ENCODE measurements at places on chromosomes 12 and 14. TPM values are rescaled to one million over a fixed set of nuclear protein-coding genes. Genes with fewer than 3 reads are reported as not detected.

- peak; percentile 78 for DNase-seq
Observed at GRCh38 chr12:47758834-47759690, at the start of gene RAPGEF3. Gene RAPGEF3, minus strand, starts transcription at chr12:47758880. Its CDS starts 324 bp downstream, at chr12:47758556.

GRCh38 chr12:9750276-9751203 lies 10.2 kb downstream of the CD69 start:
- peak; percentile 75 for DNase-seq

DNA sequence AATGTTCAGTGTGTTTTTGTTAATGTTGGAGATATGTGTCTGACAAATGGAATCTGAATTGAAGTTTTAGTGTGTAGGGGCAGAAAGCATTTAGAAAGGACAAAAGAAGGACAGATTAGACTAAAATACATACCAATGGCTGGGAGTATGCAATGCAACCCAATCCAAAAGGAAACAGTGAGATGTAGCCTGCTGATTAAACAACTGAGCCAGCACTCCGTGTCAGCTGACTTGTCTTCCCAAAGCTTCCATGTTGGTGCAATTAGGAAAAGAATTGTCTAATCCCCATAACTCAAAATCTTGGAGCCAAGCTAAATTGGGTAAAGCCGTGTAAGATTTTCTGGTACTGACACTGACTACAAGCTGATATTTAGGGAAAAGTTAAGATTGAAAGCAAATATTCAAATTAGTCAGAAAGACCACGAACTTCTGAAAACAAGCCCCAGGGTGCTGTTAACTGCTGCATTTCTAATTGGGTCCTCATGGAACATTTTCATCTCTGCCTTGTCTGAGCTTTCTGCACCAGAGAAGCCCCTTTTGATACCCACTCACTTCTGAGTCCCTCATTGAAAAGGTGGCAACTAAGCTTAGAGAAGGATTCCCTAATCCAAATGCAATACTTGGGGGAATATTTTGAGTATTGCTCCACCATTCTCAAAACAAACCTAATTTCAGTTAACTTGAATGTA lies 109.1 kb downstream of the DAD1 start:
- no peak for DNase-seq

LRFN5 gene
- polyA plus RNA-seq = not detected

FAM186B gene
- not detected for polyA plus RNA-seq

All from CD4-positive, alpha-beta memory T cell (primary cell).